ENCODE measurements at places on chromosomes 5 and 9.

- no peak for DNase-seq
These were observed 39.2 kb downstream of the GPR107 start for GRCh38 chr9:130092910-130093309.

DNA sequence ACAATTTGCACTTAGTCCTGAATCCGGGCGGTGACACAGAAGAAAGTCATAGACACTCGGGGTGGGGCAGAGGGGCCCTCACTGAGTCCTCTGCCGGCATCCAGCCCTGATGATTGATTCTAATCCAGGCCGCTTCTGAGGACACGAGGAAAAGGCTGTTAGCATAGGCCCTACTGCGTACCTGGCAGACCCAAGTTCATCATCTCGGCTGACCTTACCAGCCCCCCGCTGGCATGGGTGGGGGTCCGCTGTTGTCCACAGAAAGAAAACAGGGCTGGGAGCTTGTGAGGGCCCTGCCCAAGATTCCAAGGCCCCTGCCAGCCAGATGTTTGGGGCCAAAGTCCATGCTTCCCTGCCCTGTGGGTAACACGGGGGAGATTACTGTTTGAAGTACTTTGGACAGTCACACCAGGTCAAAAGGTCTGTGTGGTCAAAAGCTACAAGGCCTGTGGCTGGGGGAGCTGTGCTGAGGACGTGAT is 24.5 kb downstream of the ERGIC1 start:
- DNase-seq = no peak

- DNase-seq = no peak
These were observed 24.1 kb upstream of the CDH6 start for GRCh38 chr5:31169379-31169778.

DNA sequence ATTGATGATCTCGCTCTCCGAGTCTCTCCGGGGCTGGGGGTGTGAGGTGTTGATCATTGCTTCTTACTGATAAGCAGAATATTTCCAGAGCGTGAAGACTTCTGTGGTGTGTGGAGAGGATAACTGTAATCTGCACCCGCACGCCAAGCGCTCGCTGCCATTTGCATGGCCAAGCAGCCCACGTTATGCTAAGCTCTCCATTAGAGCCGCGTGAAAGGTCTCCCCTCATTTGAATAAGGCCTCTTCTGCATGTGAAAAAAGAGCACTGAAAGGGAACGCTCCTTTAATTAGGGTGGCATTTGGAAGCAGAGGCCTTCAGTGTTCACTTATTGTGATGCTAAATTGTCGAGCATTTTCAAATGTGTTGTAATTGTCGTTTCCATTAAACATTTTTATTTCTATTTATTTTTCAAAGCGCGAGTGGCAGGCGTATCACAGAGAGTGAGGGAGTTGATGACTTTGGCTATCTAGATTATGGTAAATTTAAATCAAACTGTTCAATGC is 163.6 kb upstream of the IRX2 start:
- peak; percentile 73 for DNase-seq

DNA sequence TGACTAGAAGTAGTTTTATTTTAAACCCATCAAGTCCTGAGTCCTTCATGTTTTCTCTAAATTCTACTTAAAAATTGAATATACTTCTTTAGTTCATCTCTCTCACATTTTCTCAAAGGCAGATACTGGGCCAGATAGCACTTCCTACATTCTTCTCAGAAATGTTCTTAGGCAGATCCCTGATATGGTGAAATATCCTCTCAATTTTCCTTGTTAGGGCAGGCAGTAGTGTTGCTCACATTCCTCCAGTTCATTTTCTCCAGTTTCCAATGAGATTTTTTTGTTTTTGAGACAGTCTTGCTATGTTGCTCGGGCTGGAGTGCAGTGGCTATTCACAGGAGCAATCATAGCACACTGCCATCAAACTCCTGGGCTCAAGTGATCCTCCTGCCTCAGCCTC is 5.7 kb downstream of the GCNT1 start:
- no peak for DNase-seq

- DNase-seq = peak; percentile 51
These were observed 753 bp upstream of the STC2 start for GRCh38 chr5:173328844-173329490.

DNA sequence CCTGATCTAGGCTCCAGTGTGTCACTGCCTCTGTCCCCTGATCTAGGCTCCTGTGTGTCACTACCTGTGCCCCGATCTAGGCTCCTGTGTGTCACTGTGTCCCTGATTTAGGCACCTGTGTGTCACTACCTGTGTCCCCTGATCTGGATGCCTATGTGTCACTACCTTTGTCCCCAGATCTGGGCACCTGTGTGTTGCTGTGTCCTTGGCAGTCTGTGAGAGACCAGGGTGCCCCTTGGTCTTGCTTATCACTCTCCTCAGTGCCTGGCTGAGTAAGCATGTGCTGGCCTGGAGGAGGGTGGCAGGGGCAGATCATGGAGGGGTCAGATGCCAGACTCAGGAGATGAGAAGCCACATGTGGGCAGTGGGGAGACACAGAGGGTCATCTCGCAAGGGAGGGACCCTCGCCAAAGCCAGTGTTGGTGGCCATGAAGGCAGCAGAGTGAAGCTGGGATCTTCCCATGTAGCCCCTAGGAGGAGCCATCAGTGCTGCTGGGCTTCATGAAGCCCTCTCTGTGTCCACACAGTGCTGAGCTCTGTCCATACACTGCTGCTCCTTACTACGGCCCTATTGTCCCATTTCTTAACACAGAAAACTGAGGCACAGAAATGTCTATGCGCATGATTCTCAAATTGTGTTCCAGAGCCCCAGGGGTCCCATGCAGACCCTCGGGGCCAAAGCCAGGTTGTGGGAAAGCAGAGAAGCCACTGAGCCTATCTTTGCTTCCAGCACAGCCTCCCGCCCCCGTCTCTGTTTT is 15.5 kb downstream of the OLFML2A start:
- DNase-seq = no peak

GRCh38 chr5:55546947-55547346 is 12.2 kb upstream of the PLPP1 start:
- no peak for DNase-seq

DNA sequence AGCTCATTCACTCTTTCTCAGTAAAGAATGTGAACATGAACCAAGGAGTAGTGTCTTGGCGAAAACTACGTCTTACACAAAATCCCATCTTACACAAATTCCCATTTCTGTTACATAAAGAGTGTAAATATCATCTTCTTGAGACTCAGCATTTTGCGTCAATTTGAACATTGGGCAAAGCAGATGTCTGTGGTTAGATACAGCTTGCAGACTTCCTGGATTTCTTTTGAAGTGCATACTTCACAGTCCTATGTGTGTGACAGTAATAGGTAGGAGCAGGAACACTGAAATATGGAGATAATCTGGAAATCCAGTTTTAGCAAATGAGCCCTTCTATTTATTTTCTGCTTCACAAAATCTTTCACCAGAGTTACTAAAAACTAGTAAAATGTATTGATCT is 58.8 kb downstream of the C6 start:
- no peak for DNase-seq

- no peak for DNase-seq
These were observed 36.5 kb upstream of the SEMA5A start for GRCh38 chr5:9582406-9582805.

GRCh38 chr5:60841361-60841760 is 2.7 kb downstream of the ELOVL7 start:
- no peak for DNase-seq

DNA sequence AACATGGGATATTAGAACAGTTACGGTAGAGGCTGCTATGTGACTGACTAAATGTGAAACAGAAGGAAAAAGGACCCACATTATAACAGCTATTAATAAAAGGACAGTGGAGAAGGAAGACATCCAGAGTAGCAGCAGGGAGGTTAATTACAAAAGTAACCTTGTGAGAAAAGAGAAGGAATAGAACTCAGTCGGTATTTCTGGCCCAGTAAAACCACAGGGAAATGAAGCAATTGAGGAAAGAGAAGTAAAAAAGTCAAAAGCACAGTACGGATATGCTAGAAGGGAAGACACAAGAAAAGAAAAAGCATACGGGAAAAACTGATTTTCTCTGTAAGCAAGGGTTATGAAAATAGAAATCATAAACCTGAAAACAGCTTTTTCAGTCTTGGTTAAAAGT is 164.7 kb downstream of the RFX3 start:
- no peak for DNase-seq

DNA sequence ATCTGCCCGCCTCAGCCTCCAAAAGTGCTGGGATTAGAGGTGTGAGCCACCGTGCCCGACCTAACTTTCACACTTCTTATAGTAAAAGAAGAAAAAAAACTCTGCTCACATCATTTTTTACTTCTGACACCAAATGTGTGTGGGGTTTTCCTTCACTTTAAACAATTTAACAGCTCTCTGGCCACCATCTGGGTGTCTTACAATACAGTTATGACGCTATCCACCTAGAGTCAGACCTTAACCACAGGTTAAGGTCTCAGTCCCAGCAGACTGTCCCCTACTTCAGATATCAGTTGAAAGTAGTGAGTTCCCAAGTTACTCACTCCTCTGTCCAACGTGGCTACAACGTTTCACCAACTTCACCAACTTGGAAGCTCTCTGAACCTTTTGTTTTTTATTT is 15.4 kb upstream of the ATP6V1G1 start:
- no peak for DNase-seq

- no peak for DNase-seq
These were observed 94.7 kb upstream of the OSMR start for GRCh38 chr5:38751103-38751502.

GRCh38 chr9:80163889-80164288 is 592.1 kb downstream of the TLE4 start:
- no peak for DNase-seq

DNA sequence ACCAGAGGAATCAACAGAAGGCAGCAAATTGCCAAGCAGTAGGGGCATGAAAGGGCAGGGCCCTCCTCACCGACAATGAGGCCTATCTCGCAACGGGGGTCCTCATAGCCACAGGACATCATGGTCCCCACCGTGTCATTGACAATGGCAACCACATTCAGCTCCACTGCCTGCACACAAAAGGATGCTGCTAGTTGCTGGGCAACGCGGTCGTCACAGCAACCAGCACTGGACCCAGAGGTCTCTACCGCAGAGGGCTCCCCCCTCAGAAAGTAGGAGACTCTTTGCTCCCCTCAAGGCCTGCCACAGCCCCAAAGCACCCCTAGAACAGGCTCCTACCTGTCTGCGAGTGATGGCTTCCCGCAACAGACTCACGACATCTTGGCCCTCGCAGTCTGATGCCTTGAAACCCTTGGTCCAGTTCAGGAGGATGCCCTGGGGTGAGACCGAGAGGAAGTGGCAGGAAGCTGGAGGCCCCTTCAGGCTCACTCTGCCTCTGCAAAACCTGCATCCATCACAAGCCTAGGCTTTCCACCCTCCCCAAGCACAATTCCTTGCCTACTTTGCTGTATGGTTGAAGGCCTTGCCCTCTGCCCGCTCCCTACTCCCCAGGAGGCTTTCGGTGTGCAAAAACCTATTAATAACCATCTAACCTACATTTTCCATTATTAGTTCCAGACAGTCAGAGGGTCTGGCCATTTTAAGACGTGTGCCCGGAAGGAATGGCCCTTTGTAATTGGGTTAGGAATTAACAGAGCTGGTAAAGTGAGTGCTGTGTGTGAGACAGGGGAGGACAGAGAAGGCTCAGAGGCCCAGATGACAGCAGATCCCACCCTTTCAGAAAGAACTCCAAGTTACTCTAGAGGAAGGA is 15.2 kb downstream of the HK3 start:
- no peak for DNase-seq

GRCh38 chr5:1765141-1765879 is 34.3 kb downstream of the MRPL36 start:
- no peak for DNase-seq

DNA sequence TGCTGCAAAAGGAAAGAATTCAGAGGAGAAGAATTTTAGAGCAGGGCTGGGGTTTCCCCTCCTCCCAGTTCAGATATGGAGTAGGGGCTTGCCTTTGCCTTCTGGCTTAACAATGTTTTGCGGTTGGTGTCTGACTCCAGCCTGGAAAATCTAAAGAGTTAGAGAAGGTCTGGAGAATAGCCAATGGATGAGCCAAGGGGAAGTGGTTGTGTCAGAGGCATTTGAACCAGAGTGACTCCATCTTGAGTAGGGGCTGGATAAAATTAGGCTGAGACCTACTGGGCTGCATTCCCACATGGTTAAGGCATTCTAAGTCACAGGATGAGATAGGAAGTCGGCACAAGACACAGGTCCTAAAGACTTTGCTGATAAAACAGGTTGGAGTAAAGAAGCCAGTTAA is 133.7 kb downstream of the DIRAS2 start:
- DNase-seq = no peak

DNA sequence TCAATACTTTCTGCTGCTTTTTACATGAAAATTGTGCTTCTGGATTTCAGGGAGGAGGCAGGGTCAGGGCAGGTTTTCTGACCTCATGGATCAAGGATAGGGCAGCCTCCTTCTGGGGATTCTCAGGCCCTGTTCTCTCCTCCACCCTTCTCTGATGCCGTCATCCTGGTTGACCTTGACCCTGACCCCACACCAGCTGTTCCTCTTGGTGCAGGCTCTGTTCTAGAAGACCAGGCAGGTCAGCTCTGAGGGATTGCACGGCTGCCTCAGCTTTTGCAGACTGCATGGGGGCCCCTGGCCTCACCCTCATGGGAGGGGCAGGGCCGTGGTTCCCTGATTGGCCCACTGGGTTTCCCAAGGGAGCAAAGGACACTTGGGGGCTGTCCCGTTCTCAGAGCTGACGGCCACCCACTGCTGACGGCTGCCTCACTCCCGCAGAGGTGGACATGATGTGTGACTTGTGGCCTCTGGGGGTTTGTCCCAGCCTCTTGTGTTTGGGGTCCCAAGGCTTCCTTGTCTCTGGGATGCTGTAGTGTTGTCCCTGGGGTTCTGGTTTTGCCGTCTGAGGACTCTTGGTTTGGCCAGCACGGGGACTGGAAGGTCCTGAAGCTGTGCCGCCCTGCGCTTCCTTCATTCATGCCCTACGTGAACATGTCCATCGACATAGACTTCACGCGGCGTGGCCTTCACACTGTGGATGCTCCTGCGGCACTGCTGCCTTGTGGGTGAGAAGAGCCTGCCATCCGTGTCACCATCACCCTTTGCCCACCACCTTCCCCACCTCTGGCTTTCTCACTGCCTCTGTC is 34.5 kb downstream of the CEP72 start:
- no peak for DNase-seq

DNA sequence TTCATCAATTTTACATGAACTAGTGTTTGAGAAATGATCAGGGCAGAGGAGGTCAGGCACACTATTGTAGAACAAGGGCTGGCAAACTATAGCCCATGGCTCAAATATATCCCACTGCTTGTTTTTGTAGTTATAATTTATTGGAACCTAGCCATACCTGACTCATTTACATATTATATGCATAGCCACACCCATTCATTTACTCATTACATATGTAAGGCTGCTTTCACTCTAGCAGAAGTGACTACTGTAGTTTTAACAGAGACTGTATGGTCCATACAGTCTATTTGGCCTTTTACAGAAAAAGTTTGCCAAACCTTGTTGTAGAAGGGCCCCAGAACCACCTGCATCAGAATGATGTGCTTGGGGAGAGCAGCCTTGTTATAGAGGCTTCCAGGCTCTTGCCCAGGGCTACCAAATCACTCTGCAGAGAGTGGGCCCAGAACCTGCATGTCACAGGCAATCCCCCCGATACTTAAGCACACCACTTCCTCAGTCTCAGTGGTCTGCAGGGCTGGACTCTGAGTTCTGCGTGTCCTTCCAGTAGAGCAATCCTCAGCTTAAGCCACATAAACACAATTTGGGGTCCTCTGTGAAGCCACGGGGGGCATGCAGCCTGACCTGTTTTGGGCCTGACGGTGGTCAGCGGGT is 6.7 kb downstream of the ANKS6 start:
- no peak for DNase-seq

GRCh38 chr5:173228639-173229381 is 6.2 kb downstream of the NKX2-5 start:
- peak; percentile 20 for DNase-seq

Measured in spinal cord (tissue), 10 donors.